ENCODE measurements at places on chromosomes 2 and 18.

- no peak for DNase-seq
Measured at GRCh38 chr2:68716604-68717304, 17.9 kb upstream of the ARHGAP25 start.

DNA sequence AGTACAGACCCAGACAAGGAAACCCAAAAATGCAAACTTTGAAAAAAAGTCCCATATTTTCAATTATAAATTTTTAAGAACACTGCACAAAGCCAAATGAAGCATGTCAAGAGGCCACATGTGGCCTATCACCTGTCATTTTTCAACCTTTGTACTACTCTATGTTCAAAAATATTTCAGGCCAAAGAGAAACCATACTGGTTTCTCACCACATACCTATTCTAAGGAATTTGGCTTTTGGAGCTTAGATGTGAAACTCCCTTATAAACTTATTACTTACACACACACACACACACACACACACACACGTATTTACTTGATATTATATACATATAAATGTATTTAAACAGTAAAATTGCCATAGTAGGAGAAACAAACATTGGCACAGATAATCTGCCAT lies 338.7 kb downstream of the TXNL1 start:
- DNase-seq = no peak

- no peak for DNase-seq
Measured at GRCh38 chr2:11807156-11808015, 61.0 kb downstream of the LPIN1 start.

DNA sequence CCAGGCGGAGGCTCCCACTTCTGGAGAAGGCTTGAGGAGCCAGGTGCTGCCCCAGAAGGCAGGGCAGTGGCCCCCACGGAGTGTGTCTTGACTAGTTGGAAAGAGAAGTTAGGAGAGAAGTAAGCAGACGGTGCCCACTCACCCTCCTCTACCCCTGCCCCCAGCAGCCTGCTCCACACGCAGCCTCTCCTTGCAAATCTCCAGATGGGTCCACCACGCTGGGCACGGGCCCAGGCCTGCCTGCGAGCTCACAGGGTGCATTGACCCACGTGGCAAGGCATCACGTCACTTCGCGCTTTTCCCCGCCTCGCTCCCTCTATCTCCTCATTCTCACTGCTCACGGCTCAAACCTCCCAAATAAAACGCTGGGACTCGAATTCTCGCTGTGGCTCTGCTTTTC lies 71.8 kb upstream of the RAB12 start:
- DNase-seq = no peak

GRCh38 chr18:35750929-35751328 lies 169.4 kb downstream of the GALNT1 start:
- DNase-seq = no peak

All from pulmonary artery endothelial cell (primary cell).